ENCODE measurements at places on chromosomes 7 and 10. TPM values are rescaled to one million over a fixed set of nuclear protein-coding genes. Genes with fewer than 3 reads are reported as not detected.

Gene SEC24C
- 71.0 TPM for total RNA-seq

Gene HMX3
- not detected for total RNA-seq

Gene ENKUR
- 0.49 TPM for total RNA-seq

Gene SLIT1
- 0.23 TPM for total RNA-seq

GRCh38 chr10:74896788-74897527, 70.6 kb downstream of the KAT6B start:
- H3K27ac ChIP-seq: no peak overlapping the region
- no peak overlapping the region for H3K4me3 ChIP-seq
- H3K36me3 ChIP-seq: no peaks in the 10 kb centered on the region
- no peak for DNase-seq
- H3K4me1 ChIP-seq: peaks cover 29% of the 10 kb centered on the region

DNA sequence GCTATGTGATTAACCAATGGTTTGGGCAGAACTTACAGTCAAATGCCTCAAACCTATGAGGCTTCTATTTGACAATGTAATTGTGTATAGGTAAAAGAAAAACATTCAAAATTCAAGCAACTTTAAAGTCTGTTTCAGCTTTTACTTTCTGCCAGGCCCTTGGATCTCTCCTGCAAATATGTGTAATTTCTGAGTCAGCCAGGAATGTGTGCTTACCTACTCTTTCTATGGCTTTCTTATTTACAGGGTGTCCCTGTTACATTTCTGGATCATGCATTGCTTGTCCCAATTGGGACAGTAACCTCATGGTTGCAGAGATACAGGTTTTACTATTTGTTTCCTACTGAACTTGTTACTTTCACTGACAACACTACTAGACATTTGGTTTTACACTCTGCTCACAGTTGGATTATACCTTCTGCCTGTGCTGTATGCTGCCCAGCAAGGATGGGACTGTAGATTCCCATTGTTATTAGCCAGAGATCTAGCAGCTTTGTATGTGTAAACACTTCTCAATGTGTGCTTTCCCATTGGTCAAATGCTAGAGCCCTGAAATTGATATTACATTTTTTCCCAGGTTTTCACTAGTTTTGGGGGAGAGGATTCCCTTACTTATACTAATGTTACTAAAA, 355.3 kb downstream of the ARL4A start:
- no peaks in the 10 kb centered on the region for H3K4me1 ChIP-seq
- DNase-seq: no peak
- H3K27ac ChIP-seq: no peak overlapping the region
- H3K27me3 ChIP-seq: no peaks in the 10 kb centered on the region

- no peak overlapping the region for H3K27ac ChIP-seq
- no peaks in the 10 kb centered on the region for H3K27me3 ChIP-seq
- no peak for DNase-seq
- H3K36me3 ChIP-seq: peaks cover 29% of the 10 kb centered on the region
These were observed 117.1 kb downstream of the KMT2E start for GRCh38 chr7:105131033-105131656.

GRCh38 chr10:8979976-8980375, 925.5 kb downstream of the GATA3 start:
- H3K4me1 ChIP-seq: no peaks in the 10 kb centered on the region
- H3K4me3 ChIP-seq: no peak overlapping the region
- H3K27ac ChIP-seq: no peak overlapping the region
- no peak for DNase-seq

DNA sequence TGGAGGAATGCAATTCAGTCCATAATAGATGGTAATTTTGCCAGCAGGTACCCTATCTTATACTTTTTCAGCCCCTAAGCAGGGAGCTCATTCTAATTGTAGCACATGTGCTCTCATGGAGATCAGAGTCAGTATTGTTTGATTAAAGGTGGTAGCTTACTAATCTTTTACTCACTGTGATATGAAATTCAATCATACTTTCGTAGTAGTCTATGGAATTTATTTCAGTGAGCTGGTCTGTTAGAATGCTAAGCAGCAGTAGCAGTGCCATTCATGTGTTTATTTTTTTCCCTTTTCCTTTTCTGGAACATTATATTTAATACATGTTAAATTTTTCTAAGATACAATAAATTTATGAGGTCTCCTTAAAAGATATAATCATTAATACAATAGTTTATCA, 109.0 kb downstream of the ST7 start:
- H3K4me3 ChIP-seq: no peak overlapping the region
- H3K27ac ChIP-seq: no peak overlapping the region
- no peaks in the 10 kb centered on the region for H3K27me3 ChIP-seq
- peaks cover 8% of the 10 kb centered on the region for H3K4me1 ChIP-seq

DNA sequence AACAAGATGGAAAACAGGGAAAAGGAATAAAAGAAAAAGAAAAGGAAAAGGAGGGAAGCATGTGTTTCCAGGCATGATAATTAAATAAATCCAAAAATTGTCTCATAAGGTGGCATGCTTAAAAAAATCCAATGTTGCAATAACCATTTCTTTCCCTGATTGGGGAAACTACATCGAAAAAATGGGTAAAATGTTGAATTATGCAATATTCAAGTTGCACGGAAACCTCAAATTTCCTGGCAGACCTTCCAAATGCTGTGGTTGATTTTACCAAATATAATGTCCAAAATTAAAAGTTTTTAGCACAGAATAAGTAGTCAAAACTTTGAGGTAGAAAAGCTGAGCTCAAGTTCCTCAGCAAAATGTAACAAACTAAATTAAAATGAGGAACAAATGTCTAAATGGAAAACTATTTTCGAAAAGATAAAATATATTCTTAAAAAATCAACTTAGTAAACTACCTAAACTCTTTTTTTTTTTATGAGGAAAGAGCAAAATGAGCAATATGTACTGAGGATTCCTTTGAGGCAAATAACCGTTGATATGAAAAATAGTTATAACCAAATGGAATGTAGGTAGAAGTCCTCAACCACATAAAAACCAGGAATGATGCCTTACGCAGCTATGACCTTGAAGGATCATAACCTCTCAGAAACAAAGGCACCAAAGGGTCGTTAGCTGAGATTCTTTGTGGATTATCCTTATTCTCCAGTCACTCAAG, 52.6 kb downstream of the MACC1 start:
- H3K4me3 ChIP-seq: no peak overlapping the region

DNA sequence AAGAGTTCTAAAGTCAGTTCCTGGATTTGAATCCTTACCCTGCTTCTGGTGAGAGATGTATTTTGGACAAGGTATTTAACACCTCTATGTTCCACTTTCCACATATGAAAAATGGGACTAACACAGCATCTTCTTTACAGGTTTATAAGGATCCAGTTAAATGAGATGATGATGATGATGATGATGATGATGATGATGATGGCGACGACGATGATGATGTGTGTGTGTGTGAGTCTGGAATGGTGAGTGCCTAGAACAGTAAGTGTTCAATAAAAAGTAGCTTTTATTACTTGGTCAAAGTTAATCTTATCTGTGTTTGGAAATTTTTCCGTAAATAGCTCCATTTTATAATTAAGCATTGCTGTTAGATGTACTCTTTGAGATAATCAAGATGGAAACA, 248.3 kb upstream of the SLC26A5 start:
- no peaks in the 10 kb centered on the region for H3K4me1 ChIP-seq
- DNase-seq: no peak
- H3K36me3 ChIP-seq: no peaks in the 10 kb centered on the region
- H3K27me3 ChIP-seq: no peaks in the 10 kb centered on the region
- H3K27ac ChIP-seq: no peak overlapping the region

- peaks cover 3% of the 10 kb centered on the region for H3K4me1 ChIP-seq
- H3K36me3 ChIP-seq: peaks cover 38% of the 10 kb centered on the region
- no peaks in the 10 kb centered on the region for H3K27me3 ChIP-seq
- H3K27ac ChIP-seq: no peak overlapping the region
- H3K4me3 ChIP-seq: no peak overlapping the region
- no peak for DNase-seq
These were observed 156.8 kb downstream of the RNF216 start for GRCh38 chr7:5624386-5625365.

DNA sequence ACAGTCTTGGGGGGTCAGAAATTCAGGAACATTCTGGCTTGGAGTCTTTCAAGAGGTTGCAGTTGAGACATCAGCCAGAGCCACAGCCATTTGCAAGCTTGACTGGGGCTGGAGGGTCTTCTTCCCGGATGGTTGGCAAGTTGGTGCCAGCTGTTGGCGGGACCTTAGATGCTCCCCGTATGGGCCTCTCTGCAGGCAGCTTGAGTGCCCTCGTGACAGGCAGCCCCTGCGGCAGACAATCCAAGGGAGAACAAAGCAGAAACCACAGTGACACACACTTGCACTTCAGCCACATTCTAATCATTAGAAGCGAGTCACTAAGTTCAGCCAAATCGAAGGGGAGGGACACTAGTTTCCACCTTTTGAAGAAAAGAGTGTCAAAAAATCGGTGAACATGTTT, 59.4 kb upstream of the MXI1 start:
- no peaks in the 10 kb centered on the region for H3K27me3 ChIP-seq
- H3K27ac ChIP-seq: no peak overlapping the region
- H3K4me1 ChIP-seq: no peaks in the 10 kb centered on the region
- H3K4me3 ChIP-seq: no peak overlapping the region
- DNase-seq: no peak

DNA sequence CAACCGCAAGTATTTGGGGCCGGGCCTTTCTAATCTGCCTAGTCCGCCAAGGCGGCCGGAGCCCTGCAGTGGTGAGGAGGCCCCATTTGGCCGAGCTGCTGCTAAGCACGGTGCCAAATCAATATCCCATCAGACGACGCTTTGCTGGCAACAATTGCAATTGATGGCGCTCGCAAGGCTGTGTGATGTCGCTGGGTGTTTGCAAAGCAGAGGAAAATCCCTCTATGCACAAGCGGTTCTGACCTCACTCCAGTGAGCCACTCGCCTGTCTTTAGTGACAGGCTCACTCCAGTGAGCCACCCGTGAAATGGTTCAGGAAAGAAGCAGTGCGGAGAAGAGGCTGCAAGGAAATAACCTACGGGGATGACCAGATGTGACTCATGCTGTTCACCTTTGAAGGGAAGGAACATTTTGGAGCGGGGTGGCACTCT, 18.3 kb upstream of the PDE1C start:
- H3K27me3 ChIP-seq: no peaks in the 10 kb centered on the region
- no peak for DNase-seq
- H3K4me3 ChIP-seq: no peak overlapping the region
- no peaks in the 10 kb centered on the region for H3K4me1 ChIP-seq

- H3K36me3 ChIP-seq: peaks cover 43% of the 10 kb centered on the region
- no peak for DNase-seq
- no peaks in the 10 kb centered on the region for H3K27me3 ChIP-seq
- no peak overlapping the region for H3K4me3 ChIP-seq
These were observed 68.8 kb downstream of the NRP1 start for GRCh38 chr10:33265621-33266020.

GRCh38 chr10:6607182-6607581, 27.1 kb upstream of the PRKCQ start:
- no peak overlapping the region for H3K27ac ChIP-seq
- no peaks in the 10 kb centered on the region for H3K36me3 ChIP-seq
- no peak for DNase-seq
- H3K4me1 ChIP-seq: no peaks in the 10 kb centered on the region
- no peaks in the 10 kb centered on the region for H3K27me3 ChIP-seq

GRCh38 chr7:138025215-138026186, 23.6 kb upstream of the CREB3L2 start:
- H3K4me1 ChIP-seq: no peaks in the 10 kb centered on the region
- no peak overlapping the region for H3K4me3 ChIP-seq
- no peaks in the 10 kb centered on the region for H3K27me3 ChIP-seq
- H3K27ac ChIP-seq: no peak overlapping the region
- no peak for DNase-seq
- no peaks in the 10 kb centered on the region for H3K36me3 ChIP-seq

DNA sequence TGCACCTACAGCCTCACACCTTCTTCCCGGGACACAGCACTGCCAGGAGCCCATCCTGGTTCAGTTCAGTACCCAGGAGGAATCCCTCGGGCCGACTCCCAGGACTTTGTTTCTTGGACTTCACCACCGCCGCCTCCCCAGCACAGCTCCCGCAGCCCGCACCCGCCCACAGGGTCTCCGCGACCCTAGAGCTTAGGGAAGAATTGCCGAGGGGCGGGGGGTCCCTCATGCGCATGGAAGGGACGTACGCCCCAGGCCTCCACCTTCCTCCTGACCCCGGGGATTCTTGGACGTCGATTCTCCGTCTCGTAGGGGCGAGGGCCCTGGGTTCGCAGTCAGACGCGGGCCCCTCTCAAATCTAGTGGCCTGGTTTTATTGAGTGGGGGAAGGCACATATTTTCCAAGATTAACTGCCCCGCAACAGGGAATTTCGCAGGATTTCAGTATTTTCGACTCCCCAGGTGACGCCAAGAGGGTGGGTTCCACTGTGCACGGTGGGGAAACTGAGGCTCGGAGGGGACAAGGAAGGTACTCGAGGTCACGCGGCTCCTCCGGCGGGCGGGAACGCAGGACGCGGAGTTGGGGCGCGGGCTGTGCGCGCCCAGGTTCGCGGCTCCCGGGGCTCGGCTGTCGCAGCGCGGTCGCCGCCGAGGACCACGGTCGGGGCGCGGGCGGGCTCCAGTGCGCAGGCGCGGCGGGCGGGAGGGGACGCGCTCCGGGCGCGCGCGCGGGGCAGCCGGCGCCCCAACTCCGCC, at the start of gene ADCY1:
Gene ADCY1 (plus strand): TSS at position 708 of the 755 bp plus-strand sequence. CDS start 176 bp downstream, outside the sequence.
- H3K4me1 ChIP-seq: peaks cover 8% of the 10 kb centered on the region
- no peaks in the 10 kb centered on the region for H3K36me3 ChIP-seq
- no peak for DNase-seq
- peak within 1 kb of the TSS; percentile 50 for H3K4me3 ChIP-seq

DNA sequence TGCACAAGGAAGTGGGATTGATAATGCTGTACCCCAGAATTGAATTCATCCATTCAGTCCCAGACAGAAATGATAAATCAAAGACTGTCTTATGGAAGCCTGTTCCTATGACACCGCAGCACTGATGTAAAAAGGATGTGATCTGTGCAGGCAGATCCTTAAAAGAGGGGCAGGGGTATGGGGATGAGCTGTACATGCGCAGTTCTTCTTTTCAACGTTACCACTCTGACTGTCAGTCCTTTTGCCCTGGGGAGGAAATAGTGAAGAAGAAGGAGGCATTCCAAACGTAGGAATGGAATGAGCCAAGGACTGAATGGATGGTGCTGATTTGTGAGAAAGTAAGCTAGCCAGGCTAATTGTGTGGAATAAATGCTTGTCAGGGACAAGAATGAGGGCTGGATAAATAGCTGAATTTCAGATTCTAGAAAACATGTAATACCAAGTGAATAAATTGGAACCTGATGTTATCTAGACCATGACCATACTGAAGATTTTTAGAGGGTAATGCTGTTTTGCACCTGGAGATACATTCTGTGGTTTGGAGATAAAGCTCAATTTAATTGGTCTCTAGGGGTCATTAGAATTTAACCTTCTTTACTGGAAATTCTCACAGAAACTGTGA, 509.3 kb downstream of the SORCS3 start:
- H3K27me3 ChIP-seq: no peaks in the 10 kb centered on the region
- no peaks in the 10 kb centered on the region for H3K4me1 ChIP-seq
- H3K36me3 ChIP-seq: no peaks in the 10 kb centered on the region

- H3K36me3 ChIP-seq: no peaks in the 10 kb centered on the region
- no peaks in the 10 kb centered on the region for H3K4me1 ChIP-seq
- no peak overlapping the region for H3K4me3 ChIP-seq
- H3K27ac ChIP-seq: no peak overlapping the region
These were observed 588.6 kb downstream of the DNAJB9 start for GRCh38 chr7:109158246-109158645.

All from upper lobe of right lung (tissue), 1 donor.